ENCODE measurements at places on chromosomes 5 and 9.
A peak's percentile ranks its signal among the peaks of the same experiment; 100 is the strongest.

- DNase-seq = no peak
These were observed 264.5 kb downstream of the AOPEP start for GRCh38 chr9:94990897-94991561.

GRCh38 chr5:67315082-67315989, 118.7 kb upstream of the CD180 start:
- DNase-seq = no peak

DNA sequence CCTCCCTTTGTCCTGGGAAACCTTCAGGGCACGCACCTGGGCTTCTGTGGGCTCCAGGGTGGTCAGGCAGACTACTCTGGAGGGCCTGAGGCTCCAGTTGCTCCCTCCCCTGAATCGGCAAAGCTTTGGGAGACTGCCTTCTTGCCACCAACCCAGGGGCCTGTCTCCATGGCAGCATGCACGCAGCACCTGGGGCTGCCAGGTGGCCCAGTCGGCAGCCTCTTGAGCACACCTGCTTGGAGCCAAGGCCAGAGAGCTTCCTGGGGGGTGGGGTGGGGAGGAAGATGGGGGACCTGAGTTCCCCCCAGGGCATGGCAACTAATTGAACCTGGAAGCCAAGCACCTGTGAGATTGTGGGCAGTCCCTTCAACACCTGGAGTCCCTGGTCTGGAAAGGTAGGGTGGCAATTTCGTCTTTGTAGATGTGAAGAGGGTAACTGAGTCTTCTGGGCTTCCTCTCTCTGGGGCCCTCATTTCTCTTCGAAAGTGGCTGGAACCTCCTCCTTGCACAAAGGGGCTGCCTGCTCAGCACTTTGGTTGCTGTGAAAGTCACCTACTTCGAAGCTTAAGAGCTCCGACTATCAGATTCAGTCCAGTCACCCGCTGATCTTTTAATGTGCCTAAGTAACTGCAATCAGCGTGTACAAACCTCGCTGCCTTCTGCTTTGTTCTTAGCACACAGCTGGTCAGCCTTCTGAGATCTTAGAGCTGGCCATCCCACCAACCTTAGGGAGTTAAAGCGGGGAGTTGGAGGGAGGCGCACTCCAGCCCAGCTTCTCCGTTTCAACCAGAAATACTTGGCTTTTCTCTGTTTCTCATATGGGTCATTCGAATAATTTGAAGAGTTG, 4.0 kb downstream of the RNF183 start:
- no peak for DNase-seq

DNA sequence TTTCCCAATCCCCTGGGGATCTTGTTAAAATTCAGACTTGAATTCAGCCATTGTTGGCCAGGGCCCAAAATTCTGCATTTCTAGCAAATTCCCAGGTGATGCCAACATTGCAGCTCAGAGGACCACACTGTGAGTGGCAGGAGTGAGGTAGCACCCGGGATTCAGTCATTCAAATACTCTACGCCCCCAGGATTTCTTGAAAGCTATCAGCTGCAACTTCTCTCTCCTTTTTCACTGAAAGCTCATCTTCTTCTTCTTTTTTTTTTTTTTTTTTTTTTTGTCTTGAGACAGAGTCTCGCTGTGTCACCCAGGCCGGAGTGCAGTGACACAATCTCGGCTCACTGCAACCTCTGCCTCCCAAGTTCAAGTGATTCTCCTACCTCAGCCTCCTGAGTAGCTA, 19.3 kb upstream of the ANKH start:
- no peak for DNase-seq

DNA sequence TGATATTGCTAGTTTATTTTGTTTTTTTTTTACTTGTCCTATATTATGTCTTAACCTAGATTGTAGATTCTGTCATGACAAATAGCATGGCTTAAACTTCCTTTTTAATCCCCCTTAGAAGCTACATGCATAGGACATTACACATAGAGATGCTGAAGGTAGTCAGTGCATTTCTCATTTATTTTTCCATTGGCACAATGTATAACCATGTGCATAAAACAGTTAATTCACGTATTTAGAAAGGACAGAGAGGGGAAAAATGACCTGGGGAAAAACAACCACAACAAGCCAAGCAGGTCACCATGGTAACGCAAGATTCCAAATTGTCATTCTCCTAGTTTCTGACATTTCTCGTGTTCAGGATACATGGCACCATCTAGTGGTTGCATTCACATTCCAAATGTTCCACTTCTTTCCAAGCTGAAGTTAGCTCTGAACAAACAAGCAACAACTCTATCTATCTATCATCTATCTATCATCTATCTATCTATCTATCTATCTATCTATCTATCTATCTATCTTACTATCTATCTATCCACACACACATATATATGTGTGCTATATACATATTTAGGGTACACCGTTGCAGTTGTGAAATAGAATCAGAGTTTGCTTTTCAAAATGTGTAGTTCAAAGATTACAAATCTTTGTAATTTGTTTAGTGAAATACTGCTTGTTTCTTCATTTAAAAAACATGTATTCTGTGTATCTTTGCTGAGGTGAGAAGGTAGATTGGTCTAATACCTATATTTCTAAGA, 487.2 kb upstream of the ST8SIA4 start:
- no peak for DNase-seq

- DNase-seq = no peak
These were observed 38.9 kb downstream of the POLK start for GRCh38 chr5:75550597-75550996.

DNA sequence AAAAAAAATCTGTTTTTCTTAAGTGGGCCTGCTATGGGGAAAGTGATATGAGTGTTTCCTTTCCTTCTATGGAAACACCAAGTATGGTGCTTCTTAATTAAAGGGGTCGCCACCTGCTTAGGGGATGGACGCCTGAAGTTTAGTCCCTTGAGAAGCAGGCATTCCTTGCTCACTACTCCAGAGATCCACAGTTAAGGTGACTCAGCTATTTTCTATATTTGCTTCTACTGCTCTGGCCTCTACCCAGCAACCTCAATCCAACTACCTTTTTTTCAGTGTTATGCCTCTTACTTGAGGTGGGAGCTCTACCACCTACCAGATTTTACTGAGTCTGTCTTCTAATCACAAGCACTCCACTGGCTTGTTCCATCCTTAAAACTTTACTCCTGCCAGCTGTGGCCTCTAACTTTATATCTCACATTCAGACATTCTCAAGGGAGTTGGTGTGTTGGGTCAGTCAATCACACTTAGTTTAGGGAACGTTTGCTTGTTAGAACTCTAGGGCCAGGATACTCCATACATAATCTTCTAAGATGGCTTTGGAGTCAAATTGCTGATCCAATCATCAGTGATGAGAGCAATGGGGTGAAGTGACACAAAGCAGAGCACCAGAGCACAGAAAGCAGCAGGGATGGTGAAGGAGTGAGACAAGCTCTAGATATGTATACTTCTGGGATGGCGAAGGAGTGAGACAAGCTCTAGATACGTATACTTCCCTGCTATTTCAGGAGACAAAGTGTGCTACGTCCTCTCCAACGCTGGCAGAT, 708.1 kb downstream of the EFNA5 start:
- DNase-seq = no peak

GRCh38 chr5:73273379-73274050, 100.5 kb downstream of the TMEM174 start:
- no peak for DNase-seq

GRCh38 chr5:106290841-106291240, 1379.9 kb downstream of the EFNA5 start:
- DNase-seq = no peak

- no peak for DNase-seq
These were observed 30.9 kb upstream of the SLC46A2 start for GRCh38 chr9:112921549-112921948.

- no peak for DNase-seq
These were observed 88.0 kb upstream of the NFIB start for GRCh38 chr9:14401911-14402310.

GRCh38 chr5:117829646-117830045, 1158.7 kb downstream of the DTWD2 start:
- DNase-seq = no peak

- DNase-seq = no peak
These were observed 5.0 kb downstream of the LMX1B start for GRCh38 chr9:126618585-126619360.

DNA sequence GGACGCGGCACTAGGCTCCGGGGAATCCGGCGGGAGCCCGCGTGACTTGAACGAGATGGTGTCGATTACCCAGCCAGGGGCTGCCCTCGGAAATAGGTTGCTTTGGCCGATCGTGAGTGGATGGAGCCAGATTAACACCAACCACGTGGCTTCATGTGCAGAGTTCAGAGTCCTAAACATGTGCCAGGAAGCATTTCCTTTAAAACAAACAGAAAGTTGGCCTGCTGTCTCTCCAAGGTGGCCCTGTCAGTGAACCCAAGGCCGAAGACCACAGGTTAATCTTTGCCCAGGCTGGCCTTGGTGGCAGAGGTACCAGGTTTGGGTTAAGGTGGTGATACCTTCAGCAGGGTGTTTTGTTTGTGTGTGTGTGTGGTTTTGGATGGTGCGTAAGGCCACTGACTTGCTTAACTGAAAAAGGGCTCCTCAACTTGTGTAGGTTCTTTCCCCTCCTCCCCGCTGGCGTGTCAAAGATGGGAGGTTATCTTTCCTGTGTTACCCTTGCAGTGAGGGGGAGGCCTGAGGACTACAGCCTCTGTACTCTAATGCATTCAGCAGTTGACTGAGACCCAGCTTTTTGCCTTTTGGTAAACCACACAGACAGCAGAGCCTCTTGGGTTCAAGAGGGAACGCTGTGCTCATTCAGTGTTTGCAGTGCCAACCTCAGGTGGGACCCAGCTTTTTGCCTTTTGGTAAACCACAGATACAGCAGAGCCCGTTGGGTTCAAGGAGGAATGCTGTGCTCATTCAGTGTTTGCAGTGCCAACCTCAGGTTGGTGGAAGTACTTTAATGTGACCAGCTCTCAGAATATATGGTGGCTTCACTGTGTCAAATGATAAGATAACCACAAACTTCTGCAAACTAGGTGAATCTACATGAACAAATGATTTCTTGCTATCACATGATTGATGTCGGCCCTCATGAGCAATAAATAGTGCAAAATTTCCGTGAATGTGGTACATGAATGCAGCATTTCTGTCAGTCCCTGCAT, 1.4 kb downstream of the IQGAP2 start:
- DNase-seq = peak; percentile 14

DNA sequence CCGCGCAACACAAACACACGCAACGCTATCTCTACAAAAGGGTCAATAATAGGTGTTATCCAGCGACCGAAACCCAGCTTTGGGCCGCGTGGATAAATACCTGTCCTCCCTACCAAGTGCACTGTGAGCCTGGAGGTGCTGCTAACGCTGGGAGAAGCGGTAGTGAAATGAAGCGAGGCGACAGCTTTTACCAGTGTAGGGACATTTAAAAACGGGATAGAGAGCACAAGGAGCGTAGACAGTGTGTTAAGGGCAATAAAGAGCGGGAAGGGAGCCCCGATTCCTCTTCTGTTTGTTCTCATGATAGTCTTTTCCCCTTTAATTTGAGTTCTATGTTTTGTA, 421 bp upstream of the DEPDC1B start:
- DNase-seq = no peak

- no peak for DNase-seq
These were observed 263.8 kb downstream of the FBXL7 start for GRCh38 chr5:15763754-15764153.

- DNase-seq = no peak
These were observed 97.8 kb downstream of the MED10 start for GRCh38 chr5:6280425-6281100.

- peak; percentile 82 for DNase-seq
These were observed at the start of gene OTULINL for GRCh38 chr5:14581106-14581890. Gene OTULINL, plus strand, starts transcription at chr5:14581792. Its CDS starts 103 bp downstream, at chr5:14581895.

DNA sequence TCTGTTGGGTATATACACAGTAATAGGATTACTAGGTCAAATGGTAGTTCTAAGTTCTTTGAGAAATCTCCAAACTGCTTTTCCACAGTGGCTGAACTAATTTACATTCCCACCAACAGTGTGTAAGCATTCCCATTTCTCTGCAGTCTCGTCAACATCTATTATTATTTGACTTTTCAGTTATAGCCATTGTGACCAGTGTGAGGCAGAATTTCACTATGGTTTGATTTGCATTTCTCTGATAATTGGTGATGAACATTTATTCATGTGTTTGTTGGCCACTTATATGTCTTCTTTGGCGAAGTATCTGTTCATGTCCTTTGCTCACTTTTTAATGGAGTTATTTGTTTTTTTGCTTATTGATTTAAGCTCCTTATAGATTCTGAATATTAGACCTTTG, 596.2 kb upstream of the DAB2 start:
- no peak for DNase-seq

DNA sequence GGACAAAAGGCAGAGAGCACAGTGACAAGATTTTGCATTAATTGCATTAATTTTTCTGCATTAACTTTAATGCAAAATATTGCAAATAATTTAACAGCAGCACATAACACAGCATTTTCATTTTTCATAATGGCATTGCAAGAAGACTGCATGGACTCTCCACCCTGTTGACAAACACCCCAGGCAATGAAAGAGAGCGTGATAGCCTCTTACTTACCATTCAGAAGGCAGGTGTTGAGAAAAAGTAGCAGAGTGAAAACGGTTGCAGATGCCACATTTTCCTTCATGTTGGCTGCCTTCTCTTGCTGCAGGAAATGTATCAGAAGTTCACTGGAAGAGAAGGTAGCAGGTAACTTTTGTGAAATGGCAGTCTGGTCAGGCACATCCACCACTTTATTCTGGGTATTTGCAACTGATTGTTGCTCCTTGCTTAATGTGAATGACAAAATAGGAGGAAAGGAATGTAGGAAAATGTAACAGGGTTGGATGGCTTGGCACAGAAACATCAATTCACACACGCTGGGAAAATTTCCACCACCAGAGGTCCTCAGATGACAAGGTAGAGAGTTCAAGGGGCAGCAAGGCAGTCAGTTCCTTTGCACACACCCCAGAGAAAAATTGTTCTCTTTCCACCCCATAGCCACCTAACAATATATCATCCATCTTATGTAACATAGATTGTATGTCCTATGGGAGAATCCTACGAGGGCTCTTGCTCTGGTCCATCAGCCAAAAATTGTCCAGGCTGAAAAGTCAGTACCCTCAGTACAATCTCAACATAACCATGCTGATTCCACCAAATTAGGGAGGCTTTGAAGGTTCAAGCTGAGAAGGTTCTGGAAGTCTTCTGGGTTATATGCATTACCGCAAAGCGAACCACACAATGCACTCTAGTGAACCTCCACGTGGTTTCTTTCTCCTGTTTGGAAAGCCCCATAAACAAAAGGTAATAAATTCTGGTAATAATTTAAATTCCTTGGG, 41.9 kb upstream of the AGXT2 start:
- peak; percentile 42 for DNase-seq

All from GM18507 (cell line).